Gastrocnemius medialis (tissue), 4 donors: ENCODE measurements at places on chromosomes 7 and 10. TPM values are rescaled to one million over a fixed set of nuclear protein-coding genes. Genes with fewer than 3 reads are reported as not detected.

GCK gene
- not detected for total RNA-seq

IGFBP3 gene
- total RNA-seq: 91.2 TPM

NAPEPLD gene
- 5.7 TPM for total RNA-seq

AKR1C4 gene
- total RNA-seq: not detected

GRCh38 chr10:132357286-132358058 lies 25.5 kb downstream of the LRRC27 start:
- DNase-seq: no peak

DNA sequence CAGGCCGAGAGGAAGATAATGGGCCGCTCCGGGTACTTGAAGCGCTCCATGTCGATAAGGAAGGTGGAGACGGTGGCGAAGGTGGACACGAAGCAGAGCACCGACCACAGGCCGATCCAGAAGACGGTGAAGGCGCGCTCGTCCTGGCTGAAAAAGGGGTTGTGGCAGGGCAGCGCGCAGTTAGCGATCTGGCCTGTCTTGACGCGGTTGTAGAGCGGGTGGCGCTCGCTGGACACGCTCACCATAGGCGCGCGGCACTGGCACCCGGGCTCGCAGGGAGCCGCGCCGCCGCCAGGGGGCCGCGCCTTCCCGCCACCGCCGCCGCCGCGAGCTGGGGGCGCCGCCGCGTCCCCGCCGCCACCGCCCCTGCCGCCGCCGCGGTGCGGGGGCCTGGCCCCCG lies 1.6 kb downstream of the FZD8 start:
- DNase-seq: peak; percentile 34

DNA sequence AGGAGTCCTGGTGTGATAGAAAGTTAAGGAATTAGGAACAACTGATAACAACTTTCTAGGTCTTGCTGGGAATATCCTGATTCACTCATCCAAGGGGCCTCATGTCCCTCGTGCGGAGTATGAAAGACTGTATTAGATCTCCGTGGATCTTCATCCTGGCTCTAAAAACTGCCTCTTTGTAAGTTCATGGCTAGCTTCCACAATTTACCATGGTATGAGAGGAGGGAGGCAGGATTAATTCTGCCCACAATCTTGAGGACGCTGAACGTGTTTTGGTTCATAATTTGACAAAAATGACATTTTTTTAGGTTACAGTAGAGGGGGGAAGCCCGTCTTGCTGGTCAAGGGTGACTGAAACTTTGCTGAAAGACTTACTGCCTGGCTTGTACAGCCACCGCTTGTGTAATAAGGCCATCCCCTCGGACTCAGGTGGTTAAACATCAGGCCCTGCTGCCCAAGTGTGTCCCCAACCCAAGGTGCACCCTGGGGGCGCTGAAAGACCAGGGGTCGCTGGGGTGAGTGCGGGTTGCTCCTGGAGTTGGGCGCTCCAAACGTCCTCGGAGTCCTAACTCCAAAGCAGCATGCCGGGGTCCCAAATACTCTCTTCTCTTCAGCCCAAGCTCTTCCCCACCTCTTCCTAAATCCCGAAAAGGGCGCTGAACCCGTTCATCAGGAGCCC lies 733 bp downstream of the HIBADH start:
- peak; percentile 26 for DNase-seq

DNA sequence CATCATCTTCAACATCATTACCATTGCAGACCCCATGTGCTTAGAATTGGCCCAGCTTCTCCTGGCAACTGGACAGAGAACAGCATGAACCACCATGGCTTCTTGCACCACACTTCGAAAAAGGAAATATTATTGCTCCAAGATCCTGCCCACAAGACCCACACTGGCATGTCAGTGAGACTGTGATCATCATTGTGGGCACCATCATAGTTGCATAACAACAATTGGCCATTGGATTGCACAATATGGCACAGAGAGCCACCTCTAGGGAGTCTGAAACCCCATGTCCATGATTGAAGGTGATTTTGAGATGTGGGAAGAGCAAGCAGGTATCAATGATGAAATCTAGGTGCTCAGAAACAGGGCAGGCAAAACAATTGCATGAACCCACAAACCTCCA lies 918.9 kb downstream of the GRID1 start:
- no peak for DNase-seq

DNA sequence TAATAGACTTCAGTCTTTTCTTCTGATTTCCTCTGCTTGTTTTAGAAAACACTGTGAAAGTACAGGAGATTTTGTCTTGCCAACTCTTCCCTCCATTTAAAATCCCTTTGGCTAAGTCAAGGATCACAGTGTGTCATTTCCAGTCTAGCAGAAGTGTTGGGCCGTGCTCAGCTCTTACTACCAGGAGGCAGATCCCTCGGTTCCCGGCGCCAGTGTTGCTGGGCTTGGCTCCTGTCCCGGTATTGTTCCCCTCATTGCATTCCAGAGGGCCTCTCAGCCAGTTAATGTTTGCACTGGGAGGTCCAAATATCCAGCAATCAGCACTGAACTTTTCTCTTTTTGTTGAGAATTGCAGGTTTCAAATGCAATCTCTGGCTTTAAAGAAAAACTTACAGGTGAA lies 612.1 kb upstream of the MGMT start:
- peak; percentile 59 for DNase-seq
